Astrocyte of the spinal cord (primary cell): ENCODE measurements at places on chromosomes 13 and 19.

DNA sequence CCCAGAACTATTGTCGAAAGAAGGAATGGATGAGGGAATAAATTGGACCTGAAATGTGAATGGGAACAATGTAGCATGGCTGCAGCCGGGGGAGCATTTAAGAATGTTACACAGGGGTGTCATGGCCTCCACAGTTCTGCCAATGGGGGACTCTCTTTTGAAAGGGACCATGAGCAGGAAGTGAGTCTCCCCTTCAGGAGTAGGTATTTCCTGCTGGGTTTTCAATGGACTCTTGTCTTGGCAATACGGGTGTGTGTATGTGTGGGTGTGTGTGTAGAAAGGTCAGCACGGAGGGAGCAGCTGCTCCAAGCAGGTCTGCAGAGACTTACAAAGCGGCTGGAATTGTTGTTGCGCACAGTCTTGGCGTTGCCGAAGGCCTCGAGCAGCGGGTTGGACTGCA lies 24.4 kb downstream of the MYO1F start:
- DNase-seq: peak; percentile 16

DNA sequence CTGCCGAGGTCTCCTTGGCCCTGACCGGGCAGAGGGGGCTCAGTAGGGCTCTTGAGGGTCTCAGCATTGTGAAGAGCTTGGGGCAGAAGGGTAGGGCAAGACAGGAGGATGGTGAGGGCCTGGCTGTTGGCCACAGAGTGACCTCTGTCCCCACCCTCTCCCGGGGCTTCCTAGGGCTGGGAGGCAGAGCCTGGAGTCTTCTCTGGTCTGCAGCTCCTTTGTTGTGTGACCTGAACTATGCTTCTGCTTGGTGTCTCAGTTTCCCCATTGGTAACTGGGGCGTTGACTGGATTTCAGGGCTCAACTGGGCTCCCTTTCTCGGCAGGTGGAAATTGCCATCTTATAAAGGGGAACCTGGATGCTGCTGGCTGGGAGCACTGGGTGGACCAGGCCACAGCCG lies 30.1 kb upstream of the PEPD start:
- no peak for DNase-seq

GRCh38 chr19:47188507-47189033 lies 42.4 kb downstream of the BBC3 start:
- no peak for DNase-seq

GRCh38 chr13:38537051-38537450 lies 149.8 kb upstream of the FREM2 start:
- no peak for DNase-seq

DNA sequence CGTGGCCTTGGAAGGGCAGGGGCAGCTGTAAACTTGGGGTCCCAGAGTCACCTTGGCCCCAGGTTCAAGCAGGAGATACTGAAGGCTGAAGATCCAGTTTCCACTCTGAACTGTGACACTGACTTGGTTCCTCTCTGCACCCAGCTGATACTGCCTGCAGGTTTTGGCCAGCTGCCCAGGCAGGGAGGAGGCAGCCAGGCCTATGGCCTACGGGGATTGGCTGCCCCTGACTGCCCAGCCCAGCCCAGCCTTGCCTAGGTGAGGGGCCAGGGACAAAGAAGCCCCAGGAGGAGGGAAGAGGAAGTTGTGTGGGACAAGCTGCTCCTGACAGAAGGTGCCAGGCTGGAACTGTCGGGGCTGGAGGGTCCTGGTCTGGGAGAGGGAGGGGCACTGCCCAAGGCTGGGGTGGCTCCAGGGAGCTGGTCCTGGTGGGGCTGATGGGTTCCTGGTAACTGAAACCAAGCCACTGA lies 51.7 kb upstream of the CYP4F8 start:
- DNase-seq: no peak

DNA sequence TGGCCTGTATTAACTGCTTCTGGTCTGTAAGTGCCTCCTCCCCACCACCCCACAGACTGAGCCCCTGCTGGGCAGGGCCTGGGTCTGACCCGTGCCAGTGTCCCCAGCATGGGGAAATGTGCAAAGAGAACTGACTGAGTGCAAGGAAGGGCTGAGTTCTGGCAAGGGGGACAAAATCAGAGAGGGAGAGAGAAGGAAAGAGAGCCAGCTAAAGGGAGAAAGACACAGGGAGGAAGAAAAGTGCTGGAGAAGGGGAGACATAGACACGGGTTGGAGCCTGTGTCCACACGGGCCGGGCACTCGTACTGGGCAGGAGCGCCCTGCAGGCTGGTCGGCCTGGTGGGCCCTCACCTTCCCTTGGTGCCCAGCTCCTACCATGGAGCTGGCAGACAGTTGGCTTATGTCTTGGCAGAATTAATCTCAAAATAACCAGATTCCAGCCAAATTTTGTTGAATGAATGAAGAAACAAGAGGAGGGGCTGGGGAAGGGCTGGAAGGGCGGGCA lies 1.2 kb downstream of the NKG7 start:
- no peak for DNase-seq

- DNase-seq: no peak
Observed at GRCh38 chr13:102774591-102775520, 1.3 kb upstream of the TEX30 start.

DNA sequence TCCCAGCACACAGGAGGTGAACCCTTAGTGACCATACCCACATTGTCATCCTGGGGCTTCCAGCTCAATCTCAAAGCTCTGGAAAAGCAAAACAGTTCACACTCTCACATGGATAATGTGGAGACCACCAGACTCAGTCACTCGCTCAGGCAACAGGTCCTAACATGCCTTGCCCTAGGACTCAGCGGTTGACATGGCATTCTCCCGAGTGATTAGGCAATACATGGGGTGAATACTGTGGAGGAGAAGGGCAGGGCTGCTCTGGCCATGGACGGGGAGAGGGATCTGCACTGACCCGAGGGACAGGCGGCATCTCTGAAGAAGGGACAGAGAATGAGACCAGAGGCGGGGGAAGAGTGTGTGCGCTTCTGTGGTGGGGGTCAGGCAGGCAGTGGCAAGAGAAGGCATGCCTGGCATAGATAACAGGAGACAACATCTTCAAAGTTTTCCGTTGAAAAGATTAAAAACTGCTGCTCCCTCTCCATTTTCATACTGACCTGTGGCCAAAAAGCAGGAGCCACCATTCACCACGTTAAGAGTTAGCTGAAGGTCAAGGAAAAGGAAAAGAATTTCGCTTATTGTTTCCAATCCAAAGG lies 44.5 kb upstream of the EPHX3 start:
- no peak for DNase-seq
